ENCODE measurements at places on chromosomes 2 and 18.

DNA sequence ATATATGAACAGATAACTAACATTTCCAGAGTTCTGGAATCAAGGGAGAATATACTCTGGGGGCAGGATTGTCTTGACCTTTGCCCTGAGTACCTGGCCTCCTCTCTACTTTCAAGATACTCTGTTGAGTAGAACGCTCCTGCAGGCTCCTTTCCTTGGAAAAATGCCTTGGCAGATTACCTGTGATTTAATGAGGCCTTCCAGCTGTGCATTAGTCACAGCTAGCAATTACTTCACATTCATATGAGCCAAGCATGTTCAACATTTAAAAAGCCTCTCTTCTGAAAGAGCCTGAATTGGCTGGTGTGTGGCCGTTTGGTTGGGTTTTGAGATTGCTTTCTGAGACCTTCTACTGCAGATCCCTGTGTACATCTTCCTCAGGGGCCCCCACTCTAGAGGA is 142.2 kb downstream of the PLCL1 start:
- peak; percentile 11 for DNase-seq

- no peak for DNase-seq
Observed at GRCh38 chr2:49210191-49210590, 55.9 kb upstream of the FSHR start.

DNA sequence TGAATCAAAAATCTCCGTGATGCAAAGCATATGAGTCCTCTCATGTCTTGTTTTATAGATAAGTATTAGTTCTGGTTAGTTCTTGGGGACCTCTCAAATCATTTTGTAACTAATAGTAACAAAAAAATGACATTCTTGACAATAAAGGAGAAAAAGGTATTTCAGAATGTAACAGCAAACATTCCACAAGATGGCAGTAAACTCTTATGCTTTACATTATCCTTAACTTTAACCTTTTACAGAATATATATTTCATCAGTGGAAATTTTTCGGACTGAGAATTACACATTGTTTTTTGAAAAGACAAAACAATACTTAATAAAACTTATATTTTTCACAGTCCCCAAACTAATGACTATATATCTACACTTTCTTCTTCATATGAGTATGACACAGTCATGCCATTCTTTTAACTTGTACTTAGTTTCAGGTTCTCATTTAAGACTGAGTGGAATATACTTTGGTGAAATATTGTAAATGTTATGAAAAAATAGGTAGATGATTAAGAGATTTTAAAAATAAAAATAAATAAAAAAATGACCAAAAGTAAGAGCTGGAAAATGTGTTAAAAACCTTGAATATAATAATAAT is 142.9 kb upstream of the NXPH2 start:
- peak; percentile 12 for DNase-seq

GRCh38 chr18:47997338-47997780 is 66.9 kb upstream of the SMAD2 start:
- no peak for DNase-seq

- DNase-seq = no peak
Observed at GRCh38 chr2:8510519-8510918, 171.3 kb upstream of the ID2 start.

GRCh38 chr18:34704074-34704473 is 6.0 kb upstream of the DTNA start:
- DNase-seq = no peak

DNA sequence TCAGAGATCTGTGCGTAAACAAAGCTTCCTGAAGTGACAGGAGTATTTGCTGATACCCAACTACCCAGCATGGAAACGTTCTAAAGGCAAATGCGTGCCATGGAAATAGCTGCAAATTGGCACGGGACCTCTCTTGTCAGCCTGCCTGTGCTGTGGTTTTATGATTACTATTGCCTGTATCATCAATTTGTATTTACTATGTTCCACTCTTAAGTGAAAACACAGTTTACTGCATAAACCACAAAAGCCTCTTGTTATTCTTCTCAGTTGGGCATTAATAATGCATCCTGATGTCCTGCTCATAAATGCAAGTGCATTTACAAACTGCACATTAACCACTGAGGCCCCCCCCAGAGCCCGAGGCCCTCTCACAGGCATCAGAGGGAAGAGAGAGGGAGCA is 196.6 kb upstream of the SLC35G4 start:
- DNase-seq = no peak

DNA sequence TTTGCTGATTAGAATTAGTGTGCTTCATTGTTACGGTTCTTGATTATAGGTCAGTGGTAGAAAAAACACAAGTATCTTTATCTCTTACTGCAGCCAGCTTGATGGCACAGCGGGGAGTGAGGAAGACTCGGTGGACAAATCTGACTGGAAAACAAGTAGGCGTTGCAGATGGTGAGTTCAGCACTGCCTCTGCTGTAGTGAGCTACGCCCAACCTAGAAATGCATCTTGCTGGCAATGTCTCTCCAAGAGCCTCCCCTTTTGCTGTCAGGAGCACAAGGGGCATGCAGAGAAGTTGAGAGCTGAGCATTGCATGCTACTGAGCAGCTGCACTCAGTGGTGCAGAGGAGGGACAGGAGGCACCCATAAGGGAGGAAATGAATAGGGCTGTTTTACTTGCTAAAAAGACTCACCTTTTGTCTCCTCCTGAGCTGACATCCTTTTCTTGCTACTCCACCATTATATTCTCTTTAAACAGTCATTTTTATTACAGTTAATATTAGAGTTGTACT is 977.3 kb upstream of the ACVR2A start:
- no peak for DNase-seq

GRCh38 chr18:78820161-78820834 is 159.3 kb upstream of the SALL3 start:
- no peak for DNase-seq

DNA sequence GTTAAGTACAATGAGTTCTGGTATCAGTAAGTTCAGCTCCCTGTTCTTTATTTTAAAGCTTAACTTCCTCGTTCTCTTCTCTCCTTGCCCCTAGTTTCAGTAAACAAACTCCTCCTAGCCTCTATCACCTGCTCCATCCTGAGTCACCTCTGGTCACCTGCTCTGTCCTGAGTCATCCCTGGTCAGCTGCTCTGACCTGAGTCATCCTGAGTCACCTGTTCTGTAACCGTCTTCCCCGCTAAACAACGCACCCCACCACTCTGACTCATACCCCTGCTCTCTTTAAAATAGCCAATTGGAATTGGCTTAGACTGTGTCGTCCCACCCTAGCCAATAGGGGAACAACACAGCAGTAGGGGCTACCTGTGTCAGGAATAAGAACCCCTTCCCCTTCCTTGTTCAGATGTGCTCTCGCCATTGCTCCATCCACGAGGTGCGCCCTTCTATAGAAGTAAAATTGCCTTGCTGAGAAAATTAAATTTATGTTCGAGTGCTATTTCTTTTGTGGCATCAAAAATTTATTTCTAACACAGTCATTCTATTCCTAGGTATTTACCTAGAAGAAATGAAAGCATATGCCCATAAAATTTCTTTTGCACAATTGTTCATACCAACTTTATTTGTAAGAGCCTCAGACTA is 24.9 kb upstream of the RMND5A start:
- DNase-seq = no peak

GRCh38 chr2:158928965-158929364 is 39.5 kb upstream of the TANC1 start:
- DNase-seq = no peak
